Stimulated activated CD8-positive, alpha-beta memory T cell treated with anti-CD3 and anti-CD28 coated beads, Interleukin-2, amount 100 ng/mL, for 48 hours (primary cell): ENCODE measurements at places on chromosomes 4 and X.

- no peak for DNase-seq
Measured at GRCh38 chr4:168557658-168558057, 60.8 kb downstream of the PALLD start.

GRCh38 chr4:98617358-98618047 is 40.9 kb downstream of the TSPAN5 start:
- DNase-seq, result no peak

GRCh38 chr4:99585516-99585915 is 10.9 kb downstream of the MTTP start:
- DNase-seq, result no peak

- DNase-seq, result no peak
Measured at GRCh38 chr4:153019906-153020305, 83.8 kb downstream of the FHDC1 start.

DNA sequence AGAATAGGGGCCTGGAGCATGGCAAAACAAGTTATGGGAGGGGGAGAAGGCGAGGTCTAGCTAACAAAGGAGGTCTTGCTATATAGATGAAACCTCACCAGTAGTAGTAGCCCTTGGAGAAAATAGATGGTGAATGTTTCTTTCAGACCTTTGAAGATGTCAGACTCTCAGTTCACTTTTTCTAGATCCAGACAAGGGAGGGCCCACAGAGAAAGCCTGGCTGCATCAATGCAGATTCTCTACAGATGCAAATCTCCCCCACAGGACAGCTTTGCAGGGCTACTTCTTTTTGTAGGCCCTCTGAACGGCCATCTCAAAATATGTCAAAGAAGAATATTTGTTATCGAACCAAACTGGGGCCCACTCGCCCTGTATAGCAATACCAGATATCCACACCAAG is 159.7 kb downstream of the ANK2 start:
- DNase-seq, result no peak

- DNase-seq, result no peak
Measured at GRCh38 chrX:23668335-23668734, 1.0 kb downstream of the PRDX4 start.

DNA sequence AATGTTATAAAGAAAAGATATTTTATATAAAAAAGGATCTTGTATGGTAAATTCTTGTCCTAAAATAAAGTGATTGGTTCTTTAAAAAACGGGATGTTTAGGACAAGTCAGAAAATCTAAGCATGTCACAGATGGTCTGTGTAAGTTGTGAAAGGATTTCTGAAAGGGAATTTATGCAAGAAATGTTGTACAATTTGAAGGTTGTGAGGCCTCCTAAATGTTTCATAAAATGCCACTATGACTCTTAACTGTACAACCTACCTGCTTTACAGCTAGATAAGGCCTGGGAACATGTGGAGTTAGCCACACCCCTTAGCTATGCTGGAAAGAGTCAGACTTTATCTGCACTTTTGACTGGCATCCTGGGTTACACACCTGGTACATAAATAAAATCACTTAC is 951.5 kb upstream of the POU3F4 start:
- DNase-seq, result no peak

DNA sequence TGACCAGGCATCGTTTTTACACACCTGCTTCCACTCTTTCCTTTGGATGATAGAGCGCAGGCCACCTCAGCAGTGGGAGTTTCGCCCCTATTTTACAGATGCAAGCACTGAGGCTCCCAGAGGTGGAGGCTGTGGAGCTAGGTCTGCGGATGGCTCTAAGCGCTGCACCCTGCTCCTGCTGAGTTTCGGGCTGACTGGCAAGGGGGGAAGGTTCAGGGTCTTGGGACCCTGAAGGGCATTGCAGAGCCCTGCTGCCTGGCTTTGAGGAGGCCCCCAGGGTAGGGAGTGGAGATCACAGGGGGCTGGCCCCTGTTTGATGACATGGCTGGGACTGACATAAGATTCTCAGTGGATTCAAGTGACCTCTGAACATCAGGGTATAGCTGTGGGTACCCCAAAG is 62.8 kb upstream of the NKX1-1 start:
- DNase-seq, result no peak

DNA sequence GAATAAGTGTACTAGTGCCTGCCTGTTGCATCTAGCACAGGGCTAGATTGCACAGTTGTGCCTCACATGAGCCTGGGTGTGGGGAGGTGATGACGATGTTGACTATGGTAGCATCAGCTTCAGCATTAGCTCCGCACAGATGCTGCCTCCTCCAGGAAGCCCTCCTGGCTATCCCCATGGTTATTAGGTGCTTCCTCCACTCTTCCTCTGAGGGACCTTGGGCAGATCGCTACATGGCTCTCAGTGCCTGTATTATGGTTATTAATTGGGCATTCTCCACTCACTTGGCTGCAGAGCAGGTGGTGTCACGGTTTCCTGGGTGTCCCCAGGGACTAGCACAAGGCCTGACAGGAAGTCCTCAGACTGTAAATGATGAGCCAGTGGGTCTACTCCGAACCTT is 325.6 kb downstream of the ARHGAP10 start:
- no peak for DNase-seq
